Activated CD4-positive, alpha-beta T cell treated with anti-CD3 and anti-CD28 coated beads, Interleukin-2, amount 50 U/mL, for 24 hours (primary cell): ENCODE measurements at places on chromosomes 11 and 22.

- DNase-seq, result peak; percentile 76
Measured at GRCh38 chr11:110349138-110349996, 53.0 kb upstream of the RDX start.

GRCh38 chr11:117993988-117994745 lies 8.0 kb downstream of the IL10RA start:
- no peak for DNase-seq

GRCh38 chr22:38073150-38074130 lies 10.5 kb downstream of the SLC16A8 start:
- DNase-seq, result no peak

DNA sequence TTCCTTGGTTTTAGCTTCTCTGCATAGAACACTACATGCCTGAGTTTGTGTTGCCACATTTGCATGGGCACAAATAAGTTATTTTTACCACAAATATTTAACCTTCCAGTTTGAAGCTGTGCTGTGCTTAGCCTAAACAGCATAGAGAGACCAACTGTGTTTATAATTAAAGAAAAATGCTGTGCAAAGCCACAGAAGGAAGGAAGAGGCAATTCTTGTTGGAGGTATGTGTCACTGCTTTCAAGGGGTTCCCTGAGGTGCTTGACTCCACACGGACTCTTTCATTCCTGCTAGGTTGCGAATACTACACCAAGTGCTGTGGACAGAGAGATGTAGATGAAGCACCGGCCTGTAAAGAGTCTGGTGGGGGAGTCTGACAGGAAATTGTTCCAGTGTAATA lies 47.6 kb upstream of the OLFML1 start:
- no peak for DNase-seq

DNA sequence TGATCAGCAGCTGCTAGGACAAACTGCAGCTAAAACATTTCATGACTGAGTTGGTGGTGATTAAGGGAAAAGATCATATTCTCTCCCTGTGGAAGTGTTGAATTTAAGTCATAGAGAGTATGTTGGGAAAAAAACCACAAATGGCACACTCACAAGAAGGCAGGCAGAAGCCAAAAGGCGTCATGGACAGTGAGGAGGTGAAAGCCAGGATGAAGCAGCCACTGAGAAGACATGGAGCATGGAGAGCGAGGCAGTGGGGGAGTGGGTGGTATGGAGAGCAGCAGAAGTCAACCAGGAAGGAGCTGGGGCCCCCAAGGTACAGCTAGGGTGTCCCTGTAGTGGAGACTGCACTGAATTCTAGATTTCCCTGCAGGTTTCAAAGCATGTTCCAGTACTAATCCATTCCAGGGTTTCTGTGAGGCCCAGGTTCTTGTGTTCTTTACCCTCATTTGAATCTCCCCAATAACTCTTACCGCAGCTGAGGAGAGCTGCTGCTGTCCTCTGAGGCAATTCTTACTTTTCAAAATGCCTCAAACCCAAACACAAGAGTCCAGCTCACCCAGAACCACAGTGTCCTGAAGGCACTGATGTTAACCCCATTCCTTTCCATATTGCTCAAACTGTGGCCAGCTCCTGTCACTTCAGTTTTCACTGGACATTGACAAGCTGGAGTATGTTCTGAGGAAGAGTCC lies 191.8 kb upstream of the E2F8 start:
- DNase-seq, result no peak

- DNase-seq, result no peak
Measured at GRCh38 chr11:71301046-71301857, 48.9 kb upstream of the SHANK2 start.

DNA sequence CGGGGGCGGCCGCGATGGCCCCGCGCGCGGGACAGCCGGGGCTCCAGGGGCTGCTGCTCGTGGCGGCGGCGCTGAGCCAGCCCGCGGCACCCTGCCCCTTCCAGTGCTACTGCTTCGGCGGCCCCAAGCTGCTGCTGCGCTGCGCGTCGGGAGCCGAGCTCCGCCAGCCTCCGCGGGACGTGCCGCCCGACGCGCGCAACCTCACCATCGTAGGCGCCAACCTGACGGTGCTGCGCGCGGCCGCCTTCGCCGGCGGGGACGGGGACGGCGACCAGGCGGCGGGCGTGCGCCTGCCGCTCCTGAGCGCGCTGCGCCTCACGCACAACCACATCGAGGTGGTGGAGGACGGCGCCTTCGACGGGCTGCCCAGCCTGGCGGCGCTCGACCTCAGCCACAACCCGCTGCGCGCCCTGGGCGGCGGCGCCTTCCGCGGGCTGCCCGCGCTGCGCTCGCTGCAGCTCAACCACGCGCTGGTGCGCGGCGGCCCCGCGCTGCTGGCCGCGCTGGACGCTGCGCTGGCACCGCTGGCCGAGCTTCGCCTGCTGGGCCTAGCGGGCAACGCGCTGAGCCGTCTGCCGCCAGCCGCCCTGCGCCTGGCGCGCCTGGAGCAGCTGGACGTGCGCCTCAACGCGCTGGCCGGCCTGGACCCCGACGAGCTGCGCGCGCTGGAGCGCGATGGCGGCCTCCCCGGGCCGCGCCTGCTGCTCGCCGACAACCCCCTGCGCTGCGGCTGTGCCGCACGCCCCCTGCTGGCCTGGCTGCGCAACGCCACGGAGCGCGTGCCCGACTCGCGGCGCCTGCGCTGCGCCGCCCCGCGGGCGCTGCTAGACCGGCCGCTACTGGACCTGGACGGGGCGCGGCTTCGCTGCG lies 697 bp downstream of the TPBGL start:
- peak; percentile 72 for DNase-seq

GRCh38 chr22:38953577-38954413 lies 3.6 kb upstream of the APOBEC3A start:
- peak; percentile 71 for DNase-seq

DNA sequence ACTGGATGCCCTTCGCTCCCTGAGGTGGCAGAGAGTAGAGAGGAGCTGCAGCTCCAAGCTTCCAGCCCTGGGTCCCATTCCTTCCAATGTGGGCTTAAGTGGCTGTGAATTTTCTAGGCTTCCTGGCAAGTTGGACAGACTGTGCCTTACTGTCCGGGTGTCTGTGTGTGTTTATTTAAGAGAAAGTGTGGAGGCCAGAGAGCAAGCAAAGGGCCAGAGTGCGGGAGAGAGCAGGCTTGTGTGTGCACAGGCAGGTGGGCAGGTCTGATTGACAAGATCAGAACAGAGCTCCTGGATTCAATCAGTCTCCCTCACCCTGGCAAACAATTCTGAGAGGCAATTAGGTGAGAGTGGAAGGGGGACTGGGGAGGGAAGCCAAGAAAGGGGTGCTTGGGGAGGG lies 347.0 kb downstream of the CADM1 start:
- no peak for DNase-seq

GRCh38 chr11:11798586-11799438 lies 43.0 kb upstream of the USP47 start:
- peak; percentile 46 for DNase-seq

DNA sequence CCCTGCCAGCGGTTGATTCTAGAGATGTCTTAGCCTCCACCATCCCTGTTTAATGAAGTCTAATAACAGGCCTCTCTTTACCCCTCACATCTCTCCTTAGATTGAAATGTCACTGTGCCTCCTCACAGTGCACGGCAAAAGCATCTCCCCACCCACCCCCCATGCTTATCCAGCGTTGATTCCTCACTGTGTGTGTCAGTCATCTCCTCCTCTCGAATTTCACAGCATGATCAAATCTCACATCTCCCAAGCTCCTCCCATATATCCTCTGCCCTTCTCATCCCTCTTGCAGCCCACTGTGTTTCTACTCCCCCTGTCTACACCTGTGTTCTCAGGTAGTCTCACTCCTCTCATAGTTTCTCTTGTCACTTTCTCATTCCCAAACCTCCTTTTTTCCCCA lies 84.6 kb downstream of the DBX1 start:
- DNase-seq, result no peak

DNA sequence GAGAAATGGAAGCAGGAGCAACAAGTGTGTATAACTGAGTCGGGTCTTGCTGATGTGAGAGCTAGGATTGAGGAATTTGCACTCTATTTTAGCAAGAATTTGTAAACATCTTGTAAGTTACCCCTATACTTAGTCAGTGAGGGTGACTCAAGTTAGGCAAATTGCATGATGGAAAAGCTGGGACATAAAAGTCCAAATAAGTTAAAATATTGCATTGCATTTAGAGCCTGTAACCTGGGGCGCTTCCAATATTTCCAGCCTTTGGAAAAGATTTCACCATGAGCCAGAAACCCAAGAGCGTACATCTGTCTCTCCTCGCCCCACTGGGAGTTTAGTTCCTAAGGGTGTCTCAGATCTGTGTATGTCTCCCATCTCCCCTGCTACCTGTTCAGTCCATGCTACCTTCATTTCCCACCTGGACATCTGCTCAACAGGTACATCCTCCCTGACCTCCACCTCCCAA lies 37.0 kb upstream of the ACCSL start:
- no peak for DNase-seq

DNA sequence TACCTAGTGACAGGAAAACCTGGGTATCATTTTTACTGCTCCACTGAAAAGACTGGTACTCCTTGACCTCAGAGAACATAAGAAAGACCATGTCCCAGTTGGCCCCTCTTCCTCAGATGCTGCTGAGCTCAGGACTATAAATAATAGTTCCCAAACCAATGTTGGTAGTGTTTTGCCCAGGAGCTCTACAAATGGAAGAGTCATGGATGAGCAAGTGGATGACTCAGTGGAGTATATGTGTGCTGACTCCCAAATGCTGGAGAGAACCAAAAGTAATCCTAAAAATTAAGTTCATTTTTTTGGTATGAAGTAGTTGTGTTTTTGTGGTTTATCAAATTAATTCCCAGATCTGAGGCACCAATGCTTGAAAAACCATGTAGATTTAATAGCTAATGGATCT lies 482.0 kb downstream of the KCNA4 start:
- DNase-seq, result no peak

DNA sequence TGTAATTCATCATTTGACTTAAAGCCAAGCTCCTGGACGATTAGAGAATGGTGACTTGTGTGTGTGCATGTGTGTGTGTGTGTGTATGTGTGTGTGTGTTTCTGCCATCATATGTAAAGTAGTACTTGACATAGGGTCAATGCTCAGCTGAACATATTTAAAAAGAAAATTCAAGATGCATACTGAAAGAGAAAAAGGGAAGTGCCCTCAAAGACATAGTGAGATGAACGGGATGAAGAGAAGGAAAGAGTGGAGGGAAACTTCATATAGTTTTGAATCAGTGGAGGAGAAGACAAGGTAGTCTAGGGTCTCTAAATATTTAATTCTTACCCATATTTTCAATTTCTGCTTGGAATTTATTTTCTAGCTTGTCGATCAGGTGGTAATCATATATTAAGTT lies 4.0 kb downstream of the TCN1 start:
- DNase-seq, result no peak

DNA sequence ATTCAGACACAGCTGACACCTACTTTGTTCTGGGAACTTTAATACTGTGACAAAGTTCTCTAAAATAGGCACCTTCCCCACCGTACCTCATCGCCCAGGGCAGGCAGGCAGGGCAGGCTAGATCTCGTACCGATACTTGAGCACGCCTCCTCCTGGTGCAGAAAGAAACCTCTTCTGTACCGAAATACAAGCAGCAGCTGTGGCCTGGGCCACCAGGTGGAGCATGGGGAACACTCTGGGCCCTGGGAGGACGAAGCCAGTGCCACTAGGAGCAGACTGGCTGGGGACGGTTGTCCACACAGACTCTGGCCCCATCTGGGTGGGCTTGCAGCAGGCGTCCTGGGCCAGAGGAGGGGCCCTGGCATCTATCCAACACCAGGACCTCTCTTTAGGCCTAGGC lies 12.8 kb downstream of the PMM1 start:
- DNase-seq, result no peak

DNA sequence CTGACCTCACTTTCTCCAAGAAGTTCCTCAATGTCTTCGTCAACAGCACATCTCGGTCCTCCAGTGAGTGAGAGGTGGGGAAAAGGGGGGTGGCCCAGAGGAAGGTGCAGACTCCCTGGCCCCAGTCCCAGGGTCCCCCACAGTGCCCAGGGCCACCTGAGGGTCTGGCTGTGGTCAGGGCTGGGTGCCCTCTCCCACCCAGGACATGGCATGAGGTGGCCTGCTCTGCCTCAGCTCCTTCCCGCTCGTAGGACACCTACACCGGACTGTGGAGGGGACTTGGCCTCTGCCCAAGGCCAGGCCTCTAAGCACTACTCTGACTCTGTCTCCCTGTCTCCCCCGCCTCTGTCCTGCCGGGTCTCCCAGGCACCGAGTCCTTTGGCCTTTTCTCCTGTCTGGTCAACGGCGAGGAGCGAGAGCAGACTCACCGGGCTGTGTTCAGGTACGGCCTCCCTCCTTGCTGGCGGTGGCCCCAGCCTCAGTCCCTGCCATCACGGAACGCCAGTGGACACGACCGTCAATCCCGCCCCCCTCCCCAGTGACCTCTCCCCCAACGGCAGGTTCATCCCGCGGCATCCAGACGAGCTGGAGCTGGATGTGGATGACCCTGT lies 4.5 kb downstream of the MAPK8IP2 start:
- no peak for DNase-seq

DNA sequence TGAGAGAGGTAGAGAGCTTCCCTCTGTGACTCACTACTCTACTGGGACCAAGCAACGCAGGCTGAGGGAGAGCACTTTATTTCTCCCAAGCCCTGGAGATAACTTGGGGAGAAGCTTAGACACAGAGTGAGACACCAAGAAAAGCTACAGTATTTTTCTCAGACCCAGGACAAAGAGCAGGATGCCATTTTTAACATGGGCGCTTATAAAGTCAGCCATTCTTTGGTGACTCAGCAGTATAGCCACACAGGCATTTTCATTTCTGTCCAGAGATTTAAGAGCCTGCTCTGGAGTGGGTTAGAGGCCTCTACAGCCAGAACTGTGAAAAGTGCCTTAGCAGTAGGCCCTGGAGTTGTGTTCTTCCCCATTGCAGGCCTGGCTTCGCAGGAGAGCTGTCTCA lies 55.0 kb upstream of the GLYAT start:
- no peak for DNase-seq

DNA sequence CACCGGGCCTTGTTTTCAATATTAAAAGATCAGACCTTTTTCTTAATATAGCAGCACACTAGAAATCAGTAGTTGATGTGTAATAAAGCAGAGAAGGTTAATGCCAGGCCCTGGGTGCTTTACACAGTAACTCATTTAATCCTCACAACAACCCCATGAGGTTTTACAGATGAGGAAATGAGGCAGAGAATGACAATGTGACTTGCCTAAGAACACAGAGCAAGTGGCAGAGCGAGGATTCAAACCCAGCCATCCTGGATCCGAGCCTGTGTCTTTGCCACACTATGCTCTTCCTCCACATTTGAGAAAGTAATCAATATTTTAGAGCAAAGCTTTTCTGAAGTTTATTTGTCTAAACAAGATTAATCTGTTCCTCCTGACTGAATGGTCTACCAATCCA lies 7.2 kb downstream of the JAML start:
- no peak for DNase-seq

DNA sequence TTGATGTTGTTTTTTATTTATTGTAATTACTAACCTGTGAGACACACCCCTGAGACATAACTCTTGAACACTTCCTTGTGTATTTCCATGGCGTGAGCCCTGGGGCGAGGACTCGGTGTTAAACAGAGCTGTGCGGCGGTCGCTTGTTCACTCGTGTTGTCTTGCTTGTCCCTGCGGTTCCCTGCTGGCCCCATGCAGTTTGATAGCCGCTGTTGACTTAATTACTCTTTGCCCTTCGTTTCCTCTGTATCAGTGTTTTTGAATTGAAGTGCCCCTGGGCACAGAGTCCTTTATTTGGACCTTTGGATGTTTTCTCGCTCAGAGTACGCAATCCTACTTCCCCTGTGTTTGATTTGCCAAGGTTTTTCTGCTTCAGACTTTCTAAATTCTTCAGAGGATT lies 52.7 kb downstream of the TBC1D22A start:
- no peak for DNase-seq

GRCh38 chr11:100003985-100004384 lies 683.1 kb upstream of the ARHGAP42 start:
- DNase-seq, result no peak
